ENCODE measurements at places on chromosomes 7 and 10. TPM values are rescaled to one million over a fixed set of nuclear protein-coding genes. Genes with fewer than 3 reads are reported as not detected.

The FAM25A gene
- not detected for total RNA-seq

The RBM20 gene
- total RNA-seq = 3.0 TPM

The GPR26 gene
- 10.9 TPM for total RNA-seq

The LYZL1 gene
- not detected for total RNA-seq

The TDRD1 gene
- total RNA-seq = 1.6 TPM

The SYT15 gene
- total RNA-seq = 3.8 TPM

The CABCOCO1 gene
- total RNA-seq = 1.9 TPM

The SPAM1 gene
- not detected for total RNA-seq

The HPS6 gene
- 11.2 TPM for total RNA-seq

The GALNT17 gene
- total RNA-seq = 75.2 TPM

The FKBP6 gene
- total RNA-seq = not detected

The PNLIPRP1 gene
- not detected for total RNA-seq

The ITGA8 gene
- total RNA-seq = 4.0 TPM

- DNase-seq = no peak
These were observed 20.9 kb upstream of the TTYH3 start for GRCh38 chr7:2610898-2611297.

DNA sequence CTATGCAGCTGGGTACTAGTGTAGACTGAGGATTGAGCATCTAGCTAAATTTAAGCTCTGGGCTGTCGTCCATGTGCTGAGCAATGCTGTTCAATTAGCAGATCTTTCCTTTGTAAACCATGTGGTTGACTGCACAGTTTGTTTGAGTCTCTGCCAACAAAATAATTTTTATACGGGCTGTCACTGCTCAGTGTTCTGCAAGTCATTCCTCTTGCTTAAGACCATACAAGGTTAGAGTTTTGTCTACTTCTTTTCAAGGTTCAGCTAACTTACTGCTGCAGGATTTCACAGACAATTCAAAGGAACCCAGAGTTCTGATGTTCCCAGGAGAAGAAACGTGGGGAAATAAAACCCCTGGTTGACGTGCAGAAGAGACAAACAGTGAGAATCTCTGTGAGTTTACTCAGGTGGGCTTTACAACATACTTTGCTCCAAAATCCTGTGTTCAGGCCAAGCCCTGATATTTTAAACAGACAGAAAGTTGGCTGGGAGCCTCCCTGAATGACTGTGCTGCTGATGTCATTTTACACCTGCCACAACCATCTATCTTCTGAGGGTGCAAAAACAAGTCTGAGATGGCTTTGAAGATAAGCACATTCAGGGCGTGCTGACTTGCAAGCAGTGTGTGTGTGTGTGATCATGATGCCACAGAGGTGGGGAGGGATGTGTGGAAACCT is 177.1 kb upstream of the SVIL start:
- DNase-seq = no peak

GRCh38 chr7:127911968-127912511 is 119.2 kb downstream of the LRRC4 start:
- DNase-seq = no peak

DNA sequence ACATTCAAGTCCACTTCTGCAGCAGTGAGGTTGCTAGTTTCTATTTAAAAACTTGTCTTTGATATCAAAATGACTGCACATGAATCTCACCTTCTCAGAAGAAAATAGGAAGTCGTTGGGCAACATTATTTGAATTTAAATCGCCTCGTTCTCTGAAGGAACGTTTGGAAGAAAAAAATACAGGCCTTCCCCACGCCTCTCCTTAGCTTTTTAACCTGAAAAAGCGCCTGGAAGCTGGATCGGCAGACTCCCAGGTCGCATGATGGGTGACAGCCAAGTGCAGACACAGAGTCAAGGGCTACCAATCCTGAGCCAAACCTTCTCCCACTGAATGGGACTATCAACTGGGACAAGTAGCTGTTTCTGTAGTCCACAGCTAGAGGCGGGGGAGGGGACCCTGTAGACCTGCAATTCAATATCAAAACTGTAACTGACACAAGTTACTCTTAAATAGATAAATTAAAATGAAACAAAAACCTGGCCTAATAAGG is 2.2 kb downstream of the FAM53B start:
- no peak for DNase-seq

DNA sequence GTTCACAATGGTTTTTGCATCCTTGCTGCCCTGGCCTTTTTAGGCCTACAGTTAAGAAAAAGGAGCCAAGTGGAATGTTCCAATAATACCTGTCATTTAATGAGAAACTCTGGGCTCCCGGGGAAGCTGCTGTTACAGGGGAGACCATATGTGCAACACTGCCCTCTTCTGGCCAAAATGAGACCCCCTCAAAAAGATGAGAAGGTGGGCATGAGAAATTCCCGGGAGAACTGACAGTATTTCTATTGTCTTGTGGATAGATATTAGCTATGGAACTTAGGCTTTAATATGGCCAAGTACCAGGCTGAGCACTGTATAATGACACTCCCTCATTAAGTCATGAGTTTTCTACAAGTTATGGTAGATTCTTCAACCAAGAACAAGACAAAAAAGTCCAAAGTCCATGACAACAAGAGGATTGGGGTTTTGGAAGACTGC is 99.4 kb downstream of the CCDC3 start:
- no peak for DNase-seq

DNA sequence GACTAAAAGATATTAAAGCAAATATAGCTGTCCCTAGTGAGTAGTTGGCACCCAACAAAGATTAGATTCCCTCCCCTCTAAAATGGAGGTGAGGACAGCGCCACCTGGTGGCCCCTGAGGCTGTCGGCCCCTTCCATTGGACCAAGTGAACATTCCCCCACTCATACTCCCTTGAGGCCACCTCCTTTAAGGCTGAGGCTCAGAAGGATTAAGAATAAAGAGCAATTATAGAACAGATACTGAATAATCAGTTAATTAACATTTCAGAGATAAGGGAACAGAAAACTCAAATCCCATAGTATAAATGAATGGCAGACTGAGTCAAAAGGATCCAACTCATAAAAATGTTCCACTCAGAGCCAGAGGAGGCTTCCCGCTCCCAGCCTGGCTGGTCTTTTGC is 130.4 kb upstream of the GHITM start:
- DNase-seq = no peak

DNA sequence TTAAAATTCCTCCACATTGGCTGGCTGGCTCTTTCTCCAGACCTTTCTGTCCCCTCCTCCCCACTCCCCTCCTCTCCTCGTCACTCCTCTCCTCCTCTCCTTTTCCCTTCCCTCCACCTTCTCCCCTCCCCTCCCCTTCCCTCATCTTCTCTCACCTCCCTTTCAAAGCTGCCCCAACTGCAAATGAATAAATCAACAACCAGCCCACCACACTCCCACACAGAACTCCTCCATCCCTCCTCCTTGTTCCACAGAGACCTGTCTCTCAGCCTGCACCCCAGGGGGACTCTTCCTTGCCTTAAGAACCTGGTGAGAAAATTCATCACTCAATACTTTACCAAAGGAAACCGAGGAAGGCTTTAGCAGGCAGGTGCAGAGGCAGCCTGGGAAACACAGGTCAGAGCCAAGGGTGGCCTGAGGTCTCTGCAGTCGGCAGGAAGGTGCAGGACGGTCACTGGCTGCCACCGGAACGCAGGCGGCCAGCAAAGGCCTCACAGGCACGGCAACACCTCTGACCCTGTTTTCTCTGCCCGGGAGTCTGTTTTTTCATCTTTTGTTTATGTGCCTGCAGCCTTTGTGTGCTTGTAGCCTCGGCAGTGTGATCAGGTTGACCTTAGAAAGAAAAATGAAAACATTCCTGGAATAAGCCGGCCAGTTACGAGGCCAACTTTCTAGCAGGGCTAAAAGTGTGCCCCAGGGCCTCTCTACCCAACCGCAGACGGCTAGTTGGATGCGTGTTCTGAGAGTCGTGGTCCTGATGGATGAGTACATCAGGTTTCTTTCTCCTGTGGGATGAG is 207.6 kb upstream of the KLF6 start:
- DNase-seq = no peak

- no peak for DNase-seq
These were observed 3.5 kb downstream of the MSMB start for GRCh38 chr10:46042527-46042926.

- no peak for DNase-seq
These were observed at the start of gene CARD11 for GRCh38 chr7:3043544-3044371. Gene CARD11, minus strand, starts transcription at chr7:3043867. Its CDS starts 85,361 bp downstream, at chr7:2958506.

- DNase-seq = no peak
These were observed 422.3 kb downstream of the DGKB start for GRCh38 chr7:14480281-14480680.

DNA sequence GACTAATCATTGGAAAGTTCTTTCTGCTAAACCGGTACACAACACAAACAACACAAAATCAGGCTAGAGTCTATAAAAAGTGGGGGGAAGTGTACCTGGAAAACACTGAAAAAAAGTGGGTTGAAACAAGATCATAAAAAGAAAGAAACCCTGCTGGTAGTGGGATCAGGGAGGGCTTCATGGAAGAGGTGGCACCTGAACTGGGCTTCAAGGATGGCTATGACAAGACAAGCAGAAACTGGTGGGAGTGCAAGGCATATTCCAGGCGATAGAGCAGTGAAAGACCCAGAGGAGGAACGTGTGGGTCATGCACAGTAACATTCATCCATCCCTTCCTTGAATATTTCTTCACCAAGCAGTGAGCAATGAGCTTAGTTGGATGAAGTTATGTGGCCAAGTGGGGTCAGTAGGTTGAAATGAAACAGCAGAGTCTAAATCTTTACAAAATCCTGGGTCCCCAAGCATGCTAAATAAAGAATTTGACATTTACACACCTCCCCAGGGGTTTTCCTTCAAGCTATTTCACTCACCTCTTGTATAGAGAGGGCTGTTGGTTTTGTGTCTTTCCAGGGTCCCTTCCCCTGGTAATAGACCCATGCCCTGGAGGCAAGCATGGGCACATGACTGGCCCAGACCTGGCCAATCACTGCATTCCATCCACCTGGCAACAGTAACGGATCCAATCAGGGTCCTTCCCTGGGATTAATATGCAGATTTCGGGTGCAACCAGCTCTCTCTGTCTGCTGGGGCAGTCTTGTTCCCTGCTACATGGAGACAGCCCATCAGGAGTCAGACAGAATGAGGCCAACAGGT is 38.2 kb downstream of the SPOCK2 start:
- no peak for DNase-seq

GRCh38 chr7:93972029-93972725 is 32.0 kb downstream of the BET1 start:
- no peak for DNase-seq

DNA sequence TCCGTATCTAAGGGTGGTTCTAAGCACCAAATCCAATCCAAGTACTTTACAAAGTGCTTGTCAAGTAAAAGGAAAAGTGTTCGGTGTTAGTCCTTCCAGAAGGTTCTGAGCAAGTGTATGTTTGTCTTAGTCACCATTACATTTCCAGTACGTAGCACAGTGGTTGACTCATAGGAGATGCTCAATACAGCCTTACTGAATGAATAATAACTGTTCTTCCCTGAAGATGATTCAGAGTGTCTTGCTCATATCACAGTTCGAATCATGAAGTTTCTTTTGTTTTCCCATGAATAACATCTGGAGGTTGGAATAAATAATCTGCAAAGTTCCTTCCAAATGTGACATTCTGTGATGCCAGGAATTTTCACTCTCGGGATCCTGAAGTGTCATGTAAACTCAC is 53.4 kb downstream of the WNT2 start:
- DNase-seq = no peak

- DNase-seq = no peak
These were observed 20.4 kb upstream of the C10orf71 start for GRCh38 chr10:49278497-49278981.

GRCh38 chr7:1503816-1504775 is at the start of gene INTS1:
Gene INTS1, minus strand, starts transcription at chr7:1504389. Its CDS starts 429 bp downstream, at chr7:1503960.
- peak; percentile 94 for DNase-seq

GRCh38 chr10:46031648-46032532 is 1.5 kb upstream of the NCOA4 start:
- no peak for DNase-seq

DNA sequence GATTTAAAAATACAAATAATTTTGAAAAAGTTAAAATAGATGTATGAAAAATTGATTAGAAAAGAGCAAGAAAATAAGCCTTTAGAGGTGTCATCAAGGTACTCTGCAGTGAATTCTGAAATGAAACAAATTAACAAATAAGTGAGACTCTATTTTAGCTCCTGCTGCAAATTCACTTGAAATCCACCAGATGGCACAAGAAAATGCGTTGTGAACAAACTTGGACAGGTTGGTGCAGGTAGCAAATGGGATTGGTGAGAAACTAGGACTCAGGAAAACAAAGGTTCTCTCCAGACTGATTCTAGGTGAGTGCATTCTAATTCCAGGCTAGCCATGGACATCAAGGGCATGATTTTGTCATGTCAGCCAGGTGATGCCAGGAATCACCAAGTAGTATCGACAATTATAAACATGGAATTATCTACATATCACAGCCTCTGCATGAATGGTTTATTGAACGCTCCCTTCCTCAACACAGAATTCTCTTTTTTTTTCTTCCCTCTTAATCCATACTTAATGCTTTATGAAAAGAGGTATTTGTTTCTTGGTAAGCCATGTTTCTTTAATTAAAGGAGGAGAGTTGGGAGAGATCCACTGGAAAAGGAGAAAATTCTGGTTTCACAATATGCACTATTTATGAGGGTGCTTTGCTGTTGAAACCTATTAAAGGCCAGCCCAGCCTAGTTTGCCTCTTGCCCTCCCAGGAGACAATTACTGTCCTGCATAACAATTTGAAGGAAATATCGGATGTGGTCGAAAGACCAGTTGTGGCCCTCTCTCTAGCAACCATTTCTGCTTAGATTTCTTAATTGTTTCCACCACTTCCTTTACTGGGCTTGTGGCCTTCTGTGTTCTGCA is 118.1 kb downstream of the ZNF365 start:
- DNase-seq = no peak

GRCh38 chr7:37656913-37657530 is 26.5 kb upstream of the GPR141 start:
- DNase-seq = no peak

DNA sequence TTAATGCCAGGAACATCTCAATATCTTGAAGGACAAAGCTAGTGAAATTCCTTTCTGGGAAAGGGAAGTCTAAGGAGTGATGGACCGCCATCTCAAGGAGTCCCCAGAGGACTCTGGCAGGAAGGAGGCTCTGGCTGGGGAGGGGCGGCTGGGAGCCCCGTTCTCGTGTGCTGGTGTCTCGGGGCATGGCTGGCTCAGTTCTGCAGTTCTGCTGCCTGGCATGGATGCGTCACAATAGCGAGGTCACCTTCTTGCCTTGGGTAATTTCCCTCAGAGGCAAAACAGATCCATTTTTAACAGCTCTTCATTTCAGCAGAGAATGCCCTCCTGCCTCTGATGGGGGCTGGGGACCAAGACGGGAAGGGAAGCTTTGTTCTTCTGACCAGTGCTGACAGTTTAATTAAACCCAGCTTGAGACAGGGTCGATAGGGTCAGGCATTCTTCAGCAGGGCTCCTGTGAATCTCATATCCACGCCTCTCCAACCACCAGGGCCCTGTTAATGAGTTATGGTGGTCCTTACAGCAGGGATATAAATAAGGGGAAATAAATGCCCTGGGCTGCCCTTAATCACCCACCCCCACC is 35.7 kb downstream of the SLIT1 start:
- no peak for DNase-seq

- no peak for DNase-seq
These were observed 19.7 kb downstream of the AHR start for GRCh38 chr7:17318146-17318545.

DNA sequence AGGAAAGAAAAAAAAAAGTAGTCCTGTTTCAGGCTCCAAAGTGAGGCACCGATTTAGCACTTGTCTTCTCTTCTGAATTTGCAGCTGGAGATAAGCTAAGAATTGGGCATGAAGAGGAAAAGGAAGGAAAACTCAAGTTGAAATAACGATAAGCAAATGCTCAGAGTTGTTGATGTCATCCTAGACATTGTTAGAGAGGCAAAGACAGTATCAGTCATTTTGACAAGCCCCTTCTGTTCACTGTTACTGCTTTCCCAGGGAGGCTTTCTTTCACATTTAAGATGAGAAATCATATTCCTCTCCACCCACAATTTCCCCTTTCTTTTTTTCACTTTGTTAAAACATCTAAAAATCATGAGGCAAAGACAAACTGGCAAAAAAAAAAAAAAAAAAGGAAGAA is 41.8 kb downstream of the SORCS1 start:
- DNase-seq = no peak
